ENCODE measurements at places on chromosomes 1 and 21.

- no peak for DNase-seq
Observed at GRCh38 chr1:211518330-211519289, 26.6 kb upstream of the RD3 start.

DNA sequence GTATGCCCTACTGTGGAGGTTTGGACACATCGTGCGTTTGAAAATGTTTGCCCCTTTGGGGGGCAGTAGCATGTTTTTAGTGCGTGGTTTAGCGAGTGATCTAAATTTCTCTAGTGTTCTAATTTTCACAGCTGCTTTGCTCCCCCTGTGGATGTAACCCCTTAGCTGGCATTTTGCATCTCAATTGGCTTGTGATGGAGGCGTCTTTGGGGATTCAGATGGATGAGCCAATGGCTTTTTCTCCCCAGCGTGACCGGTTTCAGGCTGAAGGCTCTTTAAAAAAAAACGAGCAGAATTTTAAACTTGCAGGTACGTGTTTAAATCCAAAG is 836 bp downstream of the CDC7 start:
- no peak for DNase-seq

GRCh38 chr21:37724201-37724600 is 192.1 kb downstream of the KCNJ6 start:
- no peak for DNase-seq

- DNase-seq, result no peak
Observed at GRCh38 chr1:203858055-203858454, 3.3 kb upstream of the SNRPE start.

GRCh38 chr1:67818725-67819301 is 14.5 kb downstream of the GNG12 start:
- DNase-seq, result no peak

- no peak for DNase-seq
Observed at GRCh38 chr1:920521-920920, 3.2 kb upstream of the SAMD11 start.

- DNase-seq, result no peak
Observed at GRCh38 chr1:200895801-200896530, 1.3 kb downstream of the INAVA start.
